ENCODE measurements at places on chromosomes 2 and 18.

GRCh38 chr2:30730736-30731647 is 76.3 kb downstream of the CAPN13 start:
- no peak for DNase-seq

- DNase-seq = no peak
Observed at GRCh38 chr2:105681927-105682326, 62.8 kb upstream of the NCK2 start.

GRCh38 chr2:38194751-38195150 is 118.8 kb upstream of the CYP1B1 start:
- no peak for DNase-seq

DNA sequence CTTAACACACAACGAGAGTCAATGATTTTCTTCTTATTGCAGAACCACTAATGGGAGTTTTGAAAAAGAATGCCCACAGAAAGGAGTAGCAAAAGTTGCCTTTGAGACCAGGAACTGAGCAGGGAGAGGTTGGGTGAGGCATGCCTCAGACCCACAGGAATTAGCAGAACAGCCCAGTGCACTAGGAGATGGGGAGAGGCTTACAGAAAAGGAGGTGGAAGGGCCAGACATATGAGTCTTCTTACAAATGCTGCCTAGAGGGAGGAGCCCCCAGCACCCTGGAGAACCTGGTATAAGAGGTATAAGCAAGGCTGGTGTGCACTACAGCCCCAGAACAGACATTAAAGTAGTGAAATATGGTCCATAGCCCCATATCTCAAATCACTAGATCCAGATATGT is 162.0 kb downstream of the DTNA start:
- no peak for DNase-seq

GRCh38 chr2:239223310-239224198 is 177.3 kb downstream of the HDAC4 start:
- no peak for DNase-seq

- no peak for DNase-seq
Observed at GRCh38 chr2:222102575-222103349, 196.0 kb downstream of the PAX3 start.

- no peak for DNase-seq
Observed at GRCh38 chr2:219989744-219990143, 362.3 kb downstream of the SLC4A3 start.

DNA sequence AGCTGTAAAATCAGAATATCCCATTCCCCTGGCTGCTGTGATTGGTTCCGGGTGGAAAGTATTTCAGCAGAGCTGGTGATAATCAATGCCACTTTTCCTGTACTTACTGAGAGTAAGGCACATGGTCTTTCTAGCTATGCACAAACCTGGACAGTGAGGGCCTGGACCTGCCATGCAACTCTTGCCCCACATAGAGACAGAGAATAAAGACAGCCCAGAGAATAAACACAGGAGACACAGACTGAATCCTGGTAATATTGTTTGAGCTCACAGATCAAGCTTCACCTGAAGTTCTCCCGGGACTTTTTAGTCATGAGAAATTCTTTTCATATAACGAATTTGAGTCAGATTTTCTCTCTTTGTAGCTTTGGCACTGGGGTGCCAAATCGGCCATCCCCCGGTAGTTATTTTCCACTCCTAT is 81.9 kb downstream of the ACAA2 start:
- no peak for DNase-seq

DNA sequence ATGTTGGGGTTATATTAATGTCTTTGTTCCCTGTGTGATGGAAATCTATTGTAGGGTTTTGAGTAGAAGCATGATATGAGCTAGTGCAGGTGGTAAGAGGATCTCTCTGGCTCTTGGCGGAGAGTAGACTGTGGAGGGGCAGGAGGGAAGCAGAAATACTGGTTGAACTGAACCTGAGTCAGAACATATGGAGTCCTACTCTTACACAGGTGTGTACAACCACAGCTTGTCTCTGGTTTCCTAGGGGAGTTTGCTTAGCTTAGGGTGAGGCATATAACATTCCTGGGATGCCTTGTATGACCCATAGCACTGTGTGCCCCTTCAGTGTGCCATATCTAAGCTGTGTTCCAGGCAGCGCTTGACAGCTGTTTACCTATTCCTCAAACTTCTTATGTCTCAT is 97.3 kb upstream of the GCFC2 start:
- no peak for DNase-seq

GRCh38 chr2:107588181-107588580 is 238.5 kb upstream of the RGPD4 start:
- no peak for DNase-seq

- DNase-seq = peak; percentile 54
Observed at GRCh38 chr2:229715895-229716507, 1.6 kb upstream of the DNER start.

- DNase-seq = no peak
Observed at GRCh38 chr2:32627441-32627813, 423 bp upstream of the TTC27 start.

DNA sequence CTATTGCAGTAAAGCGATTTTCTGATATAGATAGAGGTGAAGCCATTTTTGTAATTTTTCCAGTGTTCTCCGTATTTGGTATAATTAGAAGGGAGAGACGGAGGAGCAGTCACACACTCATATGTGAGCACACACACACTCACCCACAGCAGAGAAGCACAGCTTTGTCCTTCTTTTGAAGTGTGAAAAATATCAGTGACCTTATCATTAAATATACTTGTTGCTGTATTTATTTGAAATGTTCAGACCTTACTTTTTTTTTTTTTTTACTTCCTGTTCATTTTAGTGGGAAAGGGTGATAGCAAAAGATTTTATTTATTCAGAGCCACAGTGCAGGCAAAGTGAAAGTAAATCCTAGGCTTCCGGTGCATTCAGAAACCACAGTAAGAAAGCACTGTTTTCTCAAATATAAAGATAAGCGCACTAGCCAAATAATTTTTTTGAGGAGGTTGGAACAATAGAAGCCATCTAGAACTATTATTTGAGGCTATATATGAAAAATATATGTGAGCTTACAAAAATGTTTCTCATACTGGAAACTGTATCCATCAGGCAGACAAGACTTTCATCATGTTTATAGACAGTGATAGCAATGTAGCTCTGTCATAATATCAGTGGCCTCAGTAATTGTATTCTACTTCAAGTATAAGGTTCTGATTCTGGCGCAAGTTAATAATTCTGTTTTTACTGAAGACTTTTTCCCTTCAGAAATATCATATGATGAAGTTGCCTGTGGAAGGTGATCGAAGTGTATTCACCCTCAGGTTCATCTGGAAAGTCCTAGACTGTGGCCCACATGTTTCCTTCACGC is 37.2 kb downstream of the TSHZ1 start:
- DNase-seq = peak; percentile 69

DNA sequence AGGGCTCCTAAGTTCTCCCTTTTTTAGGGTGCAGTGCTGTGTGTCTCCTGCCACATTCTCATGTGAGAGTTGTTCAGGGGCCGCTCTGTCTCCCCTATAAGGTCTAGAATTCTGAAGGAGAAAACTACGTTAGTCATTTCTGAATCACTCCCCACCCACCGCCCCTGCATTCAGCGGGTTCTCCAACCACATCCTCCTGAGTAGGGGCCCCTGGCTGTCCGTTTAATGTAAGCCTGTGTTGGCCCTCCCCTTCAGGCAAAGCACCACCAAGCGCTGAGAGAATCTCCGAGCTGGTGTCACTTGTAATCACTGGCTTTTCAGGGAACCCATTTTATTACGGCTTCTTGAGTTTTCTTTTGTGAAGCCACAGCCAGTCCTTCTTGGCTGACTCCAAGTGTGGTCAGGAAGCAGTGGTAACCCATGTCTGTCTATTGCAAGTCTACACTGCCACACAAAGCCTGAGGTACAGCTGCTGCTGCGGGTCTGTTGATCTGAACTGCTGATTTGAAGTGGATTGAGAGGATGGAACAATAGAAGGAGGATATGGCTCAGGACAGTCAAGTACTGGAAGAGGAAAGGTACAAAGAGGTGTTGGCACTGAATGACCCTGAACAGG is 16.9 kb downstream of the LCT start:
- peak; percentile 20 for DNase-seq

DNA sequence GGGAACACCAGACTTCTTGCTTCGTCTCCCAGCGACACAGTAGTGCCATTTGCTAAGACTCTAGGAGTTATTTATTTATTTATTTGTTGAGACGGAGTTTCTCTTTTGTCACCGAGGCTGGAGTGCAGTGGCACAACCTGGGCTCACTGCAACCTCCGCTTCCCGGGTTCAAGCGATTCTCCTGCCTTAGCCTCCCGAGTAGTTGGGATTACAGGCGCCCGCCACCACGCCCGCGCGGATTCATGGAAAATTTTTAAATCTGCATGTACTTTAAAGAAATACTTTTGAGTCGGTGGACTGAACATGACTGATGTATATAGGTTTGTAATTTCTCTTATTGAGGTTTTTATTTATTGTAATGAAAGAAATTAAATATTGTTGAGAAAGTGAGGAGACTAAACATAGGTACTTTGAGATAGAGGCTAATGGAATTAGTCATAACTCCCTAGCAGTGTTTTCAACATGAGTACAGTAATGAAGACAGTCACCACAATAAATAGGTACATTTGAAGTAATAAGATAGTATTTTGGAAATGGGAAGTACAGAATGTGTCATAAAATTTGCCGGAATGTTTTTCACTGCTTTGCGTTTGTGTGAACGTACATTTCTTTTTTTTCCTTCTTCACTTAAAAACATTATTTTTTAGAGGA is 983 bp downstream of the MTX2 start:
- DNase-seq = no peak

- no peak for DNase-seq
Observed at GRCh38 chr18:7290077-7290476, 59.2 kb downstream of the LRRC30 start.

DNA sequence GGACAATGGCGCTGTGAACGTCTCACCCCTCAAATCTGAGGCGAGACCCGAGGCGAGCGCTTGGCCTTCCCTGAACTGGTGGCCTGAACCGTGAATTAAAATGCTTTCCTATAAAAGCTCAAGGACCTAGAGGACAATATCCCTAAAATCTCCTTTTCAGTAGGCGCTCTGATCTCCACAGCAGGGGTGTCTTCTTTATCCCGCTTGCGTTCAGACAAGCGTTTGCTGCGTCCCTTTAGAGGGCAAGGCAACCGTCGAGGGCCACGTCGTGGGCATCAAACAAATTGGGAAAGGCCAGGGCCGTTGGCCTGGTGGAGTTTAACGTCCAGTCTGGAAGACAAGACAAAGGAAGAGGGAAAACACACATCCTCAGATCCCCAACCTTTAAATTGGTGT is 1.3 kb upstream of the RAX start:
- no peak for DNase-seq

DNA sequence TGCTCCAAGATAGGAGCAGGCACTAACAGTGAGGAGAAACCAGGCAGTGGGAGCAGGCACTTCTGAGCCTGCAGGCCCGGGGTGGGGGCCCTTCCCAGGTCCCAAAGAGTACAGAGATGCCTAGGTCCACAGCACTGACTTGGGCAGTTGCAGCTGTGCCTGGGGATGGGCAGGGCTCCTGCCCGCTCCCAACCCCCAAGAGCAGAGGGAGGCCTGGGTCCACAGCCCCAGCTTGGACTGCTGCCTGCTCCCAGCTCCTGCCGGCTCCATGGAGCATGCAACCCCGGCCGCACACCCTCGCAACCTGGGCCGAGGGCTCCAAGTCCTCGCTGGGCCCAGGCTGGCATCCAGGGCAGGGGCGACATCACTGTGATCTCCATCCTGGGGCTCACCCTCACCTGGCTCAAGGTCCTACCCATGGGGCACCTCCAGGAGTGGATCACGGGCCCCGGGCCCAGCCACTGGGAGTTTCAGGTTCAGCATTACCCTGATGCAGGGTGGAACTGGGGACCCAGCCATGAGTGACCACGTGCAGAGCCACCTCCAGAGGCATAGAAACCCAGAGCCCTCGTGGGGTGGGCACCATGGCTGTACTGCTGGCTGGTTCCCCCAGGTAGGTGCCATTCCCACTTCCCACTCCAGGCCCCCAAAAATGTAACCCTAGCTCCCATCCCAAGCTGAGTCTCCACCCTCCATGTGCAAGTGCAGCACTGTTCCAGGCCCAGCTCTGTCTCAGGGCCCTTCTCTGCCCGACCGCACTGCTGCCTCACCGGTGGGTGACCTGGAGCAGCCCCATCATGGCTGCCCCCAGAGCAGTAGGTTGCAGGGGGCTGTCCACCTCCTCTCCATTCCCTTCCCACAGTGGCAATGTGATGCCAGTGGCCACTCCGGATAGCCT is 325.6 kb downstream of the NR4A2 start:
- no peak for DNase-seq

GRCh38 chr2:163812926-163813520 is 77.2 kb upstream of the FIGN start:
- DNase-seq = no peak

DNA sequence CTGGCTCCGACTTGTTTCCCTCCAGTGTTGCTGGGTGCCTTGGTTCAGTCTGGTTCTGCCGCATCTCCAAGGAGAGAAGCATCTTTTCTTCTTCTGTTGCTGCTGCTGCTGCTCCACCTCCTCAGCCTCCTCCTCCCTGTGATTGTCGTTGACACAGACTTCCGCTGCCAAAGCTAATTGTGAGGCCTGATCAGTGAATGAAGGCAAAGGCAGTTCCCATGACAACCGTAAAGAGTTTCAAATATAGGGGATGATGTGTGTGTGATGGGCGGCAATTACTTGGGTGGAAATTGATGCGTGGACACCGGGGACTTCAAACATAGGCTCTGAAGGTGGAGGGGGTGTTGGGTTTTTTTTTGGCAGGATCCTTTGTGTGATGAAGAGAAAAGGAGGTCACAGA is 13.7 kb downstream of the TET3 start:
- DNase-seq = peak; percentile 73

DNA sequence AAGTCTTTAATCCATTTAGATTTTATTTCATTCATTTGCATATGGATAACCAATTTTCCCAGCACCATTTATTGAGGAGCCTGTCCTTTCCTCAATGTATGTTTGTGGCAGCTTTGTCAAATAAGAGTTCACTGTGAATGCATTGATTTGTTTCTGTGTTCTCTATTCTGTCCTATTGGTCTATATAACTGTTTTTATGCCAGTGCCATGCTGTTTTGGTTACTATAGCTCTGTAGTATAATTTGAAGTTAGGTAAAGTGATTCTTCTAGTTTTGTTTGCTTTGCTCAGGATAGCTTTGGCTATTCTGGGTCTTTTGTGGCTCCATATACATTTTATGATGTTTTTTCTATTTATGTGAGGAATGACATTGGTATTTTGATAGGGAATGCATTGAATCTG is 7.4 kb downstream of the MYO3B start:
- DNase-seq = no peak

DNA sequence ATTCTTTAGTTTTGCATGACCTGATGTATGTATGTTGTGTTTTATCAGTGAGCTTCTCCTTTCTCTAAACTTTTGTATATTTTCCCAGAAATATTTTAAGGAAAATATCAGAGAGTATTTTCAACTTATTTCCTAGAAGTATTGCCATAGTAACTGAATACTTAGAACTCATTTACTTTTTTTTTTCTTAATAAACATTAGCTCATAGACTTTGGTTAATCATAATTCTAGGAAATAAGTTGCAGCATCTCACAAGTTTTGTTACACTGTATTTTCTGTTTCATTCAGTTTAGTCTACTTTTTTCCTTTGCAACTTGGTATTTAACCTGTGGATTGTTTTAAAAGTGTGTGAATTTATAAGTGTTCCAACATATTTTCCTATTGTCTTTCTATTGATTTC is 27.5 kb downstream of the SMCHD1 start:
- no peak for DNase-seq
